ENCODE measurements at places on chromosomes 1 and 21.
A peak's percentile ranks its signal among the peaks of the same experiment; 100 is the strongest.

DNA sequence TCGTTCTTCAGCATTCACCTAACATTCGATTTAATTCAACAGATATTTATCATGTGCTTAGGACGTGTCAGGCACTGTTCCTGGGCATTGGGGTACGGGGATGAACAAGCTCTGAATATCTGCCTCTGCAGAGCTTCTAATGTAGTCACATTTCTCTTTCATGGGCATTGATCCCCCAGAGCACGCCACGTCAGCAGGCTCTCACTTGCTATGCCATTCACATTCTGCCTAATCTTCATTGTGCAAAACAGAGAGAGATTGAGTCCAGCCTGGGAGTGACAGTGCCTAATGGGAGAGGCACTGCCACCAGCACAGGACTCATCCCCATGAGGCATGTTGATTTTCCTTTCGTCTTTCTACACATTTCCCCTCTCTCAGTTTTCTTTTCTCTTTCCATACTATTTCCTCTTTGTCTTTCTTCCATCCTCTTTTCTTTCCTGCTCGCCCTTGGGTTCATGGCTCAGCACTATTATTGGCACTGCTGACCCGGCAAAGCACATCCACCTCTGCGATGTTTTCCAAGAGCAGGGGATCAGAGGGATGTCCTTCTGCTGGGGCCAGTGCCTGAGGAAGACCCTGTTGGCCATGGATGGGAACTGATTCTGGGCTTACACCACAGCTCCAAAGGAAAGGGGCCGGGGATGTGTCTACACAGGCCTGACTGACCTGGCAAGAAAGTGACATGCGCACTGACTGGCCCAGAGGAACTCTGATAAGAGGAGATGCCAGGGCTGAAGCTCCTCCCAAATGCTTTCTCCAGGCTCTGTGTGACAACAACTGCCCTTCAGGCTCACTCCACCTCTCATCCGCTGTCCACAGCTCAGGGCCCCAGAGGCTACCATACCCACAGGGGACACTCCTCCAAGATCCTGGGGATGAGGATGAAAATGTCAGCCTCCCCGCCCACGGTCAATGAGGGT lies 195.9 kb downstream of the TOMM20 start:
- no peak for DNase-seq

DNA sequence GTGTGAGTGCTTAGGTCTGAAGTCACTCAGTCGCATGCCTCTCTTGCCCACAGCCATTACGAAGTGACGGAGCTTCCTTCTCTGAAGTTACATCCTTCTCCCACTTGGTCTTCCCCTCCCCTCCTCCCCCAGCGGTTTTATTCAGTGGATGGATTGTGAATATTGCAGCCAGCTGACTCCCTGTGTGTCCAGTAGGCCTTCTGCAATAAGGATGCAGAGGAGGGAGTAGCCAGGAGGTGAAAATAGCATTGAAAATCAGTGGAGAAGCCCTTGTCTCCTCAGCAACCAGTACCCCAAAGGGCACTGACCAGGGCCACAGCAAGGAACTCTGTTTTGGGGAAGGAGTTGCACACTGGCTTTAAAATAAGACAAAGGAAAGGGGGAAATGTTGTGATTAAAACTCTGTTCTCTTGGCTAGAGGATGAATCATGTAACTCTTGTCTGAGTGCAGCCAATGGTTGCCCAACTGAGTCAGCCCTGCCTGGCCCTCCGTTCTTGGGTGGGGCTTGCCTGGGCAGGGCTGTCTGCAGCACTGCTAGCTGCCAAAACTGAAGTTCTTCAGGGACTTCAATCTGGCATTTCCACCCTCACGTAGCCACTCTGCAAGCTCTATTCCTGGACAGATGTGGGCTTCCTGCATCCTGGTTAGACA lies 4.3 kb downstream of the S100A10 start:
- peak; percentile 59 for DNase-seq

- DNase-seq: no peak
These were observed 3.4 kb downstream of the SEMA6C start for GRCh38 chr1:151143057-151143435.

DNA sequence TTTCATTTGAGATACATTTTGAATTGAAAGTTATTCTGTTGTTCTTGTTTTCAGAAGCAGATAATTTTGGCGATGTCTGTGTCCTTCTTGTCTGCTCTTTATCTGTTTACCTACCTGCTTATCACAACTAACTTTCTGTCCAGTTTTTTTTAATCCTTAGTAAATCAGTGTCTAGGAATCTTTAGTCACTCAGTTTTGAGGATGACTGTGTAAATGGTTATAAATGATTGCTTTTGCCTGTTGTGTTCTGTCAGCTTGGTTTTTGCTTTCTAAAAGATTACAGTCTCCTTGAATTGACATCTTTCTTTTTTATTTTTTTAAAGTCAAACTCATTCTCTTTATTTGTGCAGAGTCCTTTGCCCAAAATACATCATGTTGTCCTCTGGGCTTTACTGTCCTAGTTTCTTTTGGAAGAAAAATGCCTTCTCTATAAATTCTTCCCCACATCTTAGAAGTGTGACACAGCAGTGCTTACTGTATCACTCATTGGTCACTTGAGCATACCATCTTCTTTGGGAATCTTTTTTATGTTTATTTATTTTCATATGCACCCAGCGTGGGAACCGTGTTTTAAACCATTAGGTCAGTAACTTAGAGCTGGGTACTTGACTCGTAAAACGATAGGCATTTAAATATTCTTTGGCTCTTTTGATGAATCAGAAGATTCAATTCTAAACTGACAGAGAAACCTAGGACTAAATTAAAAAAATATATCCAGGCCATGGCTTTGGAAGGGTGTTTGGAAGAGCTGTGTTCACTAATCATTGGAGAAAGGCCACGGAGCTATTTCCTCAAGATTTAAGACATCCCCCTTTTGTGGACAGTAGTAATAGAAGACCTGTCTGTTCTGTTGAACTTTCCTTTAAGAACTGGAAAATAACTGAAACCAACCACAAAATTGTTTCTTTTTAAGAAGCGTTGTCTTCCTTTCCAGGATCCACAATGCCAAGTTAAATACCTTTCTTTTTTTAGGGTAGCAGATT lies 20.9 kb downstream of the LAMC1 start:
- DNase-seq: no peak

DNA sequence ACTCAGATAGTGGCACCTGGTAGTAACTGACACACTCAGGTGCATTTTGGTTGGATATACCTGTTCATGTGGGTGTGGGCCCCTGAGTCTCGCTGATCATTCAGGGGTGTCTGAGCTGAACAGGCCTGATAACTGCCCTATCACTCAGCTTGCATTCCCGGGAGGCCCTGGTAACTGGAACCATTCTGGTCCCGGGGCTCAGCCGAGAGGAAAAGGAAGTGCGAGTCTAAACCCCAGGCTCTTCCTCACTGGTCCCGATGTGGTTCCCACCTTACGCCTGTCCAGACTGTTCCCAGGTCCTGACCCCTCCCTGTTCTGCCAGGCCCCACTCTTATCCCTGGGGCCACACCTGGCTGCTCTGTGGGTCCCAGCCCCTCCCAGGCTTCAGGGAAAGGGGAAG lies 11.7 kb upstream of the CDK18 start:
- DNase-seq: no peak

DNA sequence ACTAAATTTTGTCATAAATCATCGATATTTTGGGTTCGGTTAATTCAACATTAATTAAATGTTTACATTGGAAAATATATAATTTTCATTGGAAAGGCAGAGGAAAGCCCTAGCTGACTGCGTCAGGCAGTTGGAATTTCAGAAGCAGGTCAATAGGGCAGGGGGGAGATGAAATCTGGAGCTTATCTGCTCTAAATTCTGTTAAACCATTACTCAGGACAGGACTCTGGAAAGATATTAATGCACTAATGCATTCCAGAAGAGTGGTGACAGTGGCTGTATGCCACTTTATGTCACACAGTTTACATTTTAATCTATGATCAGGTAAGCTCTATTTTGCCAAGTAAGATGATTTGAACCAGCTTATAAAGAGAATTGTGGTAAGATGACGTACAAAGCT lies 153.0 kb upstream of the B3GALT2 start:
- no peak for DNase-seq

DNA sequence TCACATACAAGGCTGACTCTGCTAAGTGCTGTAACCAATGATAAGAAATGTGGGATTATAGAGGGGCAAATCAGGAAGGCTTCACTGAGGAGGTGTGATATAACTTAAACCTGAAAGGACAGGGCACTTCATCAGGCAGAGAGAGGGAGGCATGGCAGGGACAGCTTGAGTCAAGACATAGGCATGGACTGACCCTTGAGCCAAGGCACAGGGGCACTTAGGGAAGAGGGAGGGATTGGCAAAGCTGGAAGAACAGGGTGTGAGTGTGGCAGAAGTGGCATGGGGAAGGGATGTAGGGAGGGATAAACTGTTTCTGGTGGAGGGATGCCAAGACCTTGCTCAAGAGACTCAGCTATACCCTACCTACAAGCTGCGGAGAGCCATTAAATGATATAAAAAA lies 81.3 kb downstream of the PLXNA2 start:
- no peak for DNase-seq

DNA sequence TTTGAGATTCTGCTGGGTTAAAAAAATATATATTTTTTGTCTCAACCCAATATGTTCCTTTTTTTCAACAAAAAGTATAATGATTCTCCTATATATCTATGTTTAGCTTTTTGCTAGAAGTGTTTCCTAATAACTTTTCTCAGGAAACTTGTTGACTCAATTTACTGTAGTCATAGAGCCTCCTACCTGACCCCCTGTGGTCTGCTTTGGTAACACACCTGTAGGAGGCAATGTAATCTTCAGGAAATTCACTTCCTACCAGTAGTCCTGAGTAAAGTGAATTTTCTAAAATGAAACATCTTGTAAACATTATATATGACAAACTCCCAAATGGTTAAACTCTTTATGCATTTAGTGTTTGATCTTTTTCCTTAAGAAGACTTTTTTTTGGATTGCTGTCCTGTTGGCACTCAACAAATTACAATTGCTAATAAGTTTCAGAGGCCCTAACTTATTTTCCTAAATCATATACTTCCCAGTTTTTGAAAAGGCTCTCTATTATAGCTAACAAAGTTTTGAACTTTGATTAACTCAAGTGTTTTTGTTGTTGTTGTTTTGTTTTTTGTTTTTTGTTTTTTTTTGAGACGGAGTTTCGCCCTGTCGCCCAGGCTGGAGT lies 118.3 kb downstream of the OLFML2B start:
- peak; percentile 21 for DNase-seq

DNA sequence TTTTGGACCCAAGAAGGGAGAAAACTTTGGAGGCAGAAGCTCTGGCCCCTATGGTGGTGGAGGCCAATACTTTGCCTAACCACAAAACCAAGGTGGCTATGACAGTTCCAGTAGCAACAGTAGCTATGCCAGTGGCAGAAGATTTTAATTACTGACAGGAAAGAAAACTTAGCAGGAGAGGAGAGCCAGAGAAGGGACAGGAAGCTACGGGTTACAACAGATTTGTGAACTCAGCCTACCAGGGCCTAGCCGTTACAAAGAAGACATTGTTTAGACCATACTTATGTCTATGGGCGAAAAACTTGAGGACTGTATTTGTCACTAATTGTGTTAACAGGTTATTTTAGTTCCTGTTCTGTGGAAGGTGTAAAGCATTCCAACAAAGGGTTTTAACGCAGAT lies 10.4 kb upstream of the ACOT11 start:
- no peak for DNase-seq

GRCh38 chr1:83846138-83846537 lies 152.8 kb downstream of the TTLL7 start:
- no peak for DNase-seq

DNA sequence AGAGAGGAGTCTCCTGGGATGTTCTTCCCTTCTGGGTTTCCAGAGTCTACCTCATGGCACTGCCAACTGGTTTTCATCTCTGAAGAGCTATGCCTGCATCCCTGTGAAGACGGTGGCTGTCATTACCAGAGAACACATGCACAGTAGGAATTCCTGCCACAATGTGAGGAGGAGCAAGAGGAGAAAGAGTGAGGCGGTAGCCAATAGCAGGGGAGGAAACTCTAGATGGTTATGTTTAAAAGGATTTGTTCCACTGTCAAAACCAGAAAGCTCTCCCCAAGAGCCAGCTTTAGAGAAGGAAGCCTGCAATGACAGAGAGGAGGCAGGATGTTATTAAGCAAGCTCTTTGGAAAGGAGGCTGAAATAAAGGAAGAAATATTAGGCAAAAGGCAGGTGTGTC lies 12.3 kb downstream of the LMX1A start:
- DNase-seq: no peak

- DNase-seq: no peak
These were observed 350.3 kb upstream of the LYPLAL1 start for GRCh38 chr1:218823291-218823900.

GRCh38 chr1:31531177-31531999 lies 44.9 kb upstream of the TINAGL1 start:
- no peak for DNase-seq

DNA sequence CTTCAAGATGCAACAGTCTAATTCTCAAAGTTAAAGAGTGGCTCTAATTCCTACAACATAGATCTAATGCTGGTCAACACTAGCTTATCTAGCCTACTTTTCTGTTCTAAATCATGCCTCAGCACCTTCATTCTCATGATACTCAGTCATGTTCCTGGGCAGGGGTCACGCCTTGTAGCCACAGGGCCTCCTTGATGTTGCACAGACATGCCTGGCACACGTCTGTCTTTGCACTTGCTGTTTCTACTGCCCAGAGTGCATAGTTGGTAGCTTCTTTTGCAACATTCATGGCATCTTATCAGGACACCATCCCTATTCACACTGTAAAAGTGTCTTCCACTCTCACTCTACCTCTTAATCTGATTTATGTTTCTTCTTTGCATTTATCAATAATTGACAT lies 76.6 kb downstream of the TBX15 start:
- DNase-seq: no peak

- no peak for DNase-seq
These were observed 639.3 kb downstream of the PTPRU start for GRCh38 chr1:29875557-29876028.

- DNase-seq: peak; percentile 76
These were observed 30.0 kb upstream of the S100A7 start for GRCh38 chr1:153490272-153491051.

GRCh38 chr1:184156521-184157393 lies 105.2 kb downstream of the TSEN15 start:
- DNase-seq: no peak

DNA sequence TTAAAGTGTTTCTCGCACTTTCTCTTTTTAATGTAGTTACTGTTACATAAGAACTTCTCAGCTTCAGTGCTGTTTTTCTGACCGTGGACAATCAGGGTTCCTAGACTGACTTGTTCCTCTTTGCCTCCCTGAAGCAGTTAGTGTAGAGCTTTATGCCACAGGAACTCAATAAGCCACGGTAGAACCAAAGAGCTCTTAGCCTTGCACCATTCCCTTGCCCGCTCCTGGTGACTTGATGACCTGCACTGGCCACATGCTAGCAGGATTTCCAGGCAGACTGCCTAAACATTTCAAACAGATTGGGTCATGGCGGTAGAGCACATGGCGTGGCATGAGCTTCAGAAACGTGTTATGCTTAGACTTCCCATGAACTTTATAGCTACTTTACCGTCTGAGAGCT lies 18.8 kb upstream of the FASLG start:
- DNase-seq: peak; percentile 17

DNA sequence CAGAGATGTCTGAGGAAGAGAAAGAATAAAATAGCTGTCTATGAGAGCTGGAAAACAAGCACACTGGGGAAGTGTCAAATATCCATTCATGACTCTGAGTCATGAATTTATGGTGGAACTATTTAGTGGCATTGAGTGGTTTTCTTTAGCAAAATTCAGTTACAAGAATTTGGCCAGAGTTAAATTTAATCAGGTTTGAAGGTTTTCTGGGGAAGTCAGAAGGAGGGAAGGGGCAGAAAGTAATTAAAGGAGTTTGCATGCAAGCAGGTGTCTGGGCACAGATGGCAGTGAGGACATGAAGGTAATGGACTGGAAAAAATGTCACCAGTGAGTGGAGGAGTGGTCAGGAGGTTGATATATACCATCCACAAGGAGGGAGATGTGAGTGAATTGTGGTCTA lies 121.9 kb upstream of the IVNS1ABP start:
- no peak for DNase-seq
